ENCODE measurements at places on chromosomes 2 and 18.

DNA sequence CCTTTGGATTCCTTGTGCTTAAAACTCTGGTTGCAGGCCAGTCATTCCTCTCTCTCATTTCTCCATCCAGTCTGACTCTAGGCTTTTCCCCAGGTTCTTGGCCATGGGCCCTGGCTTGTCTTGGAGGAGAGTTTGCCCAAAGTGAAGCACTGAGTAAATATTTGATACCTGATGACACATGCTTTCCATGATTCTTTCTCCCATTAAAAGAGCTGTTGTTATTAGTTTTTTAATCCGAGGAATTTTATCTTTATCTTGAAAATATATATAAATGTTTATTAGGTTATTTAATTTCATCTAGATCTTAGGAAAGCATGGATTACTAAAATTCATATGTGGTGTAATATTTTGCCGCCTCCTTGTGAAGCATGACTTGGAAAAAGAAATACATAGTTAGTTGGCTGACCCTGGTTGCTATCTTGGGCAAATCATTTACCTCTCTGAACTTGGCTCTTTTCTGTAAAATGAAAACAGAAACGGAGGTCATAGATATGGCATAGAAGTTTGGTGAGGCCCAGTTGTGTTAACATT, 650.1 kb downstream of the SLC4A3 start:
- DNase-seq = no peak

GRCh38 chr2:129877795-129878775, 101.4 kb upstream of the RAB6C start:
- no peak for DNase-seq

DNA sequence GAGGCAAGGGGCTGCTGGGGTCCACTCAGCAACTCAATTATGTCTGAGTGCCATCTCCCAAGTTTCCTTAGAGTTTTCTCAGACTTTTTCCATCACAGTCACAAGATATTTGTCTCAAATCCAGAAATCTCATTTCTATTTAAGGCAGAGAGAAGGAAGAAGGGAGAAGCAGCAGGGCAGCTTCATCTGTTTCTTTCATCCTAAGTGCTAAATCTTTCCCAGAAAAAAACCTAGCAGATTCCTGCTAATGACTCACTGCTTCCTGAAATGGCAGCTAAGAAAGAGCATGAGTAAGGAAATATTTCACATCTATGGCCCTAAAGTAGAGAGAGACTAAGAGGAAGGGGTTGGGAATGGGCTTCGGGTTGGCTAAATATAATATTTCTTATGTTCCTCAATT, 88.0 kb downstream of the KYNU start:
- no peak for DNase-seq

GRCh38 chr2:45974056-45974455, 322.6 kb downstream of the PRKCE start:
- no peak for DNase-seq

DNA sequence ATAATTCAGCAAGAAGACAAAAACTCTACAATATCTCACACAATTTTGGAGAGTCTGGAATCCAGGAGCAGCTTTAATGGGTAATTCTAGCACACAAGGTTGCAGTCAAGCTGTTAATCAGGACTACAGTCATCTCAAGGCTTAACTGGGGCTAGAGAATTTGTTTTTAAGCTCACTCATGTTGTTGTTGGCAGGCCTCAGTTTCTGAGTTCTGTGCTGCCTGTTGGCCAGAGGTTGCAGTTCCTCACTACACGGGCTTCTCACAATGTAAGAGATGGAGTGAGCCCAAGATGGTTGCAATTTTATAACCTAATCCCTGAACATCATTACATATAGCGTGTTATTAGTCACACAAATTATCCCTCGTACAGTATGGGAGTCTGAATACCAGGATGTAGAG, 50.6 kb upstream of the TMEFF2 start:
- no peak for DNase-seq

GRCh38 chr2:204069804-204070203, 133.2 kb downstream of the ICOS start:
- no peak for DNase-seq

- no peak for DNase-seq
Measured at GRCh38 chr2:85601771-85602475, 575 bp downstream of the TMEM150A start.

DNA sequence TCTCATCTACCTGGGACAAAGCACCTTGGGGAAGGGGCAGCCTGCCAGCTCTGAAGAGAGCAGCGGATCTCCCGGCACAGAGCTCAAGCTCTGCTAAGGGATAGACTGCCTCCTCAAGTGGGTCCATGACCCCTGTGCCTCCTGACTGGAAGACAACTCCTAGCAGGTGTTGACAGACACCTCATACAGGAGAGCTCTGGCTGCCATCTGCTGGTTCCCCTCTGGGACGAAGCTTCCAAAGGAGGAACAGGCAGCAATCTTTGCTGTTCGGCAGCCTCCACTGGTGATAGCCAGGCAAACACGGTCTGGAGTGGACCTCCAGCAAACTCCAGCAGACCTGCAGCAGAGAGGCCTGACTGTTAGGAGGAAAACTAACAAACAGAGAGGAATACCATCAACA, 549.9 kb upstream of the LRATD1 start:
- no peak for DNase-seq

DNA sequence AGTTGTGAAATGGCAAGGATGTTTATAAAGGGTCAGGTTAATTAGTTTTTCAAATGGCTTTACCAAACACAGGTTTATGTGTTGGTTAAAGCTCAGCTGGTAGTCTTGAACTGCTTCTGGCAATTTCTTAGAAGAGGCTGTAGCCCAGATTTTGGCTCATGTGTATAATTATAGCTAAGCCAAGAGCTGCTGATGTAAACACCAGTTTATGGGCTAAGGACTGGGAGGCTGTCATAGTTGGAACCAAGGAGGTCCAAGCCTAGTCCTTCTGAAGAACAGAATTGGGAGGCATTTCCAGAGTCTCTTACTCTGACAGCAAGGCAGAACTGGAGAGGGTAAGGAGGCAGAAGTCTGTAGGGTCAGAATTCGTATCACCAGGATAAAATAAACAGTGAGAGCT, 25.4 kb downstream of the UBE2E3 start:
- DNase-seq = no peak

GRCh38 chr2:38370664-38371063, 6.4 kb downstream of the ATL2 start:
- DNase-seq = no peak

GRCh38 chr2:43749583-43749982, 24.3 kb upstream of the DYNC2LI1 start:
- DNase-seq = no peak

- DNase-seq = peak; percentile 35
Measured at GRCh38 chr2:33583194-33583938, 15.7 kb downstream of the FAM98A start.

DNA sequence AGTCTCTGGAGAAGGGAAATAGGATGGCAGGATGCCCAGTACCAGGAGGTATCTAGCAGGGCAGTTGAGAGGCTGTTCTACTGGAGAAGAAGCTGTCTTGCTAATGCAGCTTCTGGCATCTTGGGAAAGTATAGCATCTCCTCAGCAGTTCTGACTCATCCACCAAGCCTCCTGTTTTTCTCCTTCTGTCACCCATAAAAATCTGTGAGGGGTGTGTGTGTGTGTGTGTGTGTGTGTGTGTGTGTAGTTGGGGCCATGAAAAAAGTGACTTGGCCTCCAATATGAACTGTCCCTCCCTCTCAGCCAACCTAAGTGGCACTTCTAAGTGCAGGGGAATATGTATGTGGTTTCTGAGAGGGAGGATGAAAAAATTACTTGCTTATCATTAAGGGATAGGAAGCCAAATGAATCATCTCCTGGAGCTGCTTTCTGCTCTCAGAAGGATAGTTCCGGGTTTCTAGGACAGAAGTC, 83.9 kb downstream of the CBLN2 start:
- no peak for DNase-seq

GRCh38 chr2:157685572-157685971, 56.9 kb upstream of the ACVR1C start:
- no peak for DNase-seq

GRCh38 chr2:181117206-181117925, 137.0 kb downstream of the UBE2E3 start:
- no peak for DNase-seq

- no peak for DNase-seq
Measured at GRCh38 chr18:7202169-7202568, 28.7 kb upstream of the LRRC30 start.

GRCh38 chr2:226711606-226712296, 87.9 kb downstream of the IRS1 start:
- no peak for DNase-seq

- DNase-seq = no peak
Measured at GRCh38 chr18:70666936-70667335, 378.1 kb downstream of the SOCS6 start.

- DNase-seq = no peak
Measured at GRCh38 chr2:224952936-224953657, 89.2 kb downstream of the DOCK10 start.

GRCh38 chr2:46784278-46784677, 131.3 kb downstream of the MCFD2 start:
- no peak for DNase-seq

GRCh38 chr2:143965493-143966164, 554.3 kb downstream of the ZEB2 start:
- no peak for DNase-seq

GRCh38 chr2:201886504-201886903, 80.2 kb downstream of the CDK15 start:
- DNase-seq = no peak

GRCh38 chr2:19682493-19682892, 219.3 kb downstream of the TTC32 start:
- no peak for DNase-seq

GRCh38 chr2:179857236-179857635, 4.2 kb downstream of the ZNF385B start:
- no peak for DNase-seq

GRCh38 chr2:64525317-64525613, 1.1 kb downstream of the AFTPH start:
- DNase-seq = peak; percentile 30

DNA sequence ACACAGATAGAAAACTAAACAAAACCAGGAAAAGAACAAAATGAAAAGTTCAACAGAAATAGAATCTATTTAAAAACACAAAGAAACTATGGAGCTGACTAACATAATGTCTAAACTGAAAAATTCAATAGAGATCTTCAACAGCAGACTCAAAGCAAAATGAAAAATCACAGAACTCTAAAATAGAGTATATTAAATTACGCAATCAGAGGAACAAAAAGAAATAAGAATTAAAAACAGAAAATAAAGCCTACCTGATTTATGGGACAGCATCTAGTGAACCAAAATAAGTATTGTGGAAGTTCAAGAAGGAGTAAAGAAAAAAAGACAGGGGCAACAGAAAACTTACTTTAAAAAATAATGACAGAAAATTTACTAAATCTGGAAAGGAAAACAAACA, 152.1 kb upstream of the GALNT5 start:
- DNase-seq = no peak

DNA sequence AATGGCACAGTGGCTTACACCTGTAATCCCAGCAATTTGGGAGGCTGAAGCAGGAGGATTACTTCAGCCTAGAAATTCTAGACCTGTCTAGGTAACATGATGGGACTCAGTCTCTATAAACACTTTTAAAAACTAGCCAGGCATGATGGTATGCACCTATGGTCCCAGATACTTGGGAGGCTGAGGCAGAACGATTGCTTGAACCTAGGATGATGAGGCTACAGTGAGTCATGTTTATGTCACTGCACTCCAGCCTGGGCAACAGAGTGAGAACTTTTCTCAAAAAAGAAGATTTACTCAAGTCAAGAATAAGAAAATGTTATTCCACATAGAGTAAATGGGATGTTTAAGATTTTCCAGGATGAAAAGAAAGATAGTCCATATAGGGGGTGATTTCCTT, 158.6 kb downstream of the HNMT start:
- DNase-seq = no peak

GRCh38 chr2:195106681-195107380, 550.2 kb upstream of the SLC39A10 start:
- DNase-seq = no peak

DNA sequence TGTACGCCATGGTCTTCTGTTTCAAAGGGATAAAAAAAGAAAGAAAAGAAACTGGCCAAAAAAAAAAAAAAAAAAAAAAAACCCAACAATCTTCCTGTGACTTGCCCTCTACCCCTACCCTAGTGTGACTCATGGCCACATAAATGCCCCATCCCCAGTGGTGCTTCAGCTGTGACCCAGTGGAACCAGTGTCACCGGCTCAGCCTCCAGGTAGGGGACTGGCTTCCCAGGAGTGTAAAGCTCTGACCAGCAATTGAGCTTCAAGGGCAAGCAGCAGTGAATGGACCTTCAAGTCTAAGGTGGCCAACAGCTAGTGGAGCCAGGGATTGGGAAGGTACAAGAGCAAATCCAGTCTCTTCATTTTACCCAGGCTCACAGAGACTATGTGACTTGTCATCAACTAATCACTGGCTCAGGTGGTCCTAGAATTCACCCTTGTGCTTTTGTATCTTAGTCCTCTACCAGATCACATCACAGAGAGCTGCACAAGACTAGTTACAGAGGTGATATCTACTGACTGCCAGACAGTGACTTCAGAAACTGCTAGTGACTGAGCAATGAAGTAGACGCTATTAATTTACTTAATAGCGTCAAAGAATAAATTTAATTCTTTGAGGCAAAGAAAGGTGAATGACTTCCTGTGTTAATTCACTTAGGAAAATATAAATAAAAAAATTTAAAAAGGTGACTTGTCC, 1.3 kb upstream of the TGFBRAP1 start:
- peak; percentile 4 for DNase-seq

DNA sequence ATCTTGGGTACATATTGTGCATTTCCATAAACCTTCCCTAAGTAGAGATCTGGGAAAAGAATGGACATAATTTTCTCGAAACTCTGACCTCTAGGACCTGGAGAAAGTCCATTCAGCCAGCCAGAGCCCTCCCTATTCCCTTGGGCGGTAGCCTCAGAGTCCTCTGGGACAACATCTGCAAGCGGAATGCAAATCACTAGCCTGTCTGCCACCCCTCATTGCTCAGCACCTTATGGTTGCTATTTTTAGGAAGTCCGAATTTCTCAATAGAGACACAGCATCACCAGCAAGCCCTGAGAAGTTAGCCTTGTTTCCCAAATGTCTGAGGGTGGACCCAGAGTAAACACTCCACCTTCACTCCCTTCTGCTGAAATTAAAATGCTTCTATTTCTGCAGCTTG, 17.6 kb upstream of the CD28 start:
- DNase-seq = peak; percentile 74

GRCh38 chr2:45497355-45497754, 113.7 kb downstream of the SRBD1 start:
- DNase-seq = no peak

DNA sequence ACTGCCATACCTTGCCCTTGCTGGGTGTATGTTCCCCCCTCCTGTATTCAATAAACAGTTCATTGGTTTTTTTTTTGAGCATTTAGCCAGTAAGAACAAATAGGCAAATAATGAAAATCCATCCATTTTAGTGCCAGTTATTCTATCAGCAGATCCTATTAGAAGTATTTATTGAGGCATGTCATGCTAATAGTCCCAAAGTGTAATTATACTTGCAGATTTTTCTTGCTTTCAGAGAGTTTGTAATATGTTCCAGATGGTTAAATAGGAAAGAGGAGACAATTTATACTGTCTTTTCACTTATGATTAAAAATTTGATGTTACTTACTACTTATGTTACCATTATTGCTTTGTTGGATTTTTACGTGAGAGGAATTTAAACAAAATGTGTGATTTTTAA, 127.6 kb downstream of the NCOA1 start:
- DNase-seq = no peak

- DNase-seq = no peak
Measured at GRCh38 chr2:97774425-97774824, 61.0 kb downstream of the ZAP70 start.

GRCh38 chr2:179953359-179953758, 53.7 kb downstream of the CWC22 start:
- no peak for DNase-seq

- no peak for DNase-seq
Measured at GRCh38 chr2:234910186-234910679, 41.6 kb upstream of the SH3BP4 start.
